ENCODE measurements at places on chromosomes 11 and 22.

- no peak for DNase-seq
These were observed 108.0 kb downstream of the SLC1A2 start for GRCh38 chr11:35311331-35311730.

DNA sequence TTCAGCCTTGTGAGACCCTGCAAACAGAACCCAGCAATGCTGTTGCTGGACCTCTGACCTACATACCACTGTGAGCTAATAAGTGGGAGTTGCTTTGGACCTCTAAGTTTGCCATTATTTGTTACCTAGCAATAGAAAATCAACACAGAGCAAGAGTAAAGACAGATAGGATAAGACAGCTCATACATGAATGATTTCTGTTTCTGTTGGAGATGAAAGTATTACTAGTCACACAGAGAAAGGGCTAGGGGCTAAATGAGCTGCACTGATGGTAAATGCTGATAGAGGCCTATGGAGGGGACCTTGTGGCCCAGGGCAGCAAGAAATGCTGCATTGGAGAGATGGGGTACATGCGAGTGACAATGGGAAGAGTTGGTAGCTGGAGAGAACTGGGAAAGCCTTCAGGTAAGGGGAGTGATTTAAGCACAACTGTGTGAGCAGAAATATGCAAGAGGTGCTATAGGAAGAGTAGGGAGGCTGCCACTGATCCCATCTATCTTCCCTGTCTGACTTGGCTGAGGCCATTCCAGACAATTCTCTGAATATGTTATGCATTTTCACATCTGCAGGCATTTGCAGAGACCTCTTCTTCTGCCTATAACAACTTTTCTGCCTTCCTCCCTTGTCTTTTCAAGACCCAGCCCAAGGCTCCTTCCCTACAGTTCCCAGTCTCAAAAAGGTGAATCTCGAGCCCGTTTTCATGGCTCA, 46.1 kb upstream of the SYN3 start:
- DNase-seq, result no peak

- DNase-seq, result no peak
These were observed 12.7 kb downstream of the LIPT2 start for GRCh38 chr11:74480688-74481417.

- no peak for DNase-seq
These were observed 562.0 kb downstream of the MN1 start for GRCh38 chr22:27239520-27239919.

GRCh38 chr11:19713196-19714021, 772 bp downstream of the NAV2 start:
- DNase-seq, result no peak

- DNase-seq, result no peak
These were observed 58.1 kb upstream of the CEP295 start for GRCh38 chr11:93603225-93604007.

- DNase-seq, result no peak
These were observed 45.9 kb upstream of the ARFGAP3 start for GRCh38 chr22:42902875-42903510.

DNA sequence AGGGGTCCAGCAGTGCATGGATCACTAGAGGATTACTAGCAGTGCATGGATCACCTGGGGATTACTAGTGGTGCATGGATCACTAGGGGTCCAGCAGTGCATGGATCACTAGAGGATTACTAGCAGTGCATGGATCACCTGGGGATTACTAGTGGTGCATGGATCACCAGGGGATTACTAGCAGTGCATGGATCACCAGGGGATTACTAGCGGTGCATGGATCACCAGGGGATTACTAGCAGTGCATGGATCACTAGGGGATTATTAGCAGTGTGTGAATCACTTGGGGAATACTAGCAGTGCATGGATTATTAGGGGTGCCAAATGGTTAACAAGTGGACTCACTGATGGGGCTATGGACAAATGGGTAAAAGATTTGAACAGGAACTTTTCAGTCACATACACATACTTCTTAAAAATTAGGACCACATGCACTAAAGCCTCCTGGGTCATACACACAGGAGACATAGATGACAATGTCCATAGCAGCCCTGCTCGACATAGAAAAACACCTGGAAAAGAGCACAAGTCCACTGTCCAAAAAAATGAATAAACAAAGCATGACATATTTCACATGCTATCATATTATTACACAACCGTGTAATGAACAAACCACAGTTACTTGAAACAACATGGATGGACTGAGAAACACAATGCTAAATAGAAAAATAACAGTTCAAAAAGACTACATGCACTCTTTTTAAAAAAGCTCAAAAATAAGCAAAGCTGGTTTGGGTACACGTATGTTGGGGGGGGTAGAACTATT, 109.8 kb downstream of the CD44 start:
- no peak for DNase-seq

DNA sequence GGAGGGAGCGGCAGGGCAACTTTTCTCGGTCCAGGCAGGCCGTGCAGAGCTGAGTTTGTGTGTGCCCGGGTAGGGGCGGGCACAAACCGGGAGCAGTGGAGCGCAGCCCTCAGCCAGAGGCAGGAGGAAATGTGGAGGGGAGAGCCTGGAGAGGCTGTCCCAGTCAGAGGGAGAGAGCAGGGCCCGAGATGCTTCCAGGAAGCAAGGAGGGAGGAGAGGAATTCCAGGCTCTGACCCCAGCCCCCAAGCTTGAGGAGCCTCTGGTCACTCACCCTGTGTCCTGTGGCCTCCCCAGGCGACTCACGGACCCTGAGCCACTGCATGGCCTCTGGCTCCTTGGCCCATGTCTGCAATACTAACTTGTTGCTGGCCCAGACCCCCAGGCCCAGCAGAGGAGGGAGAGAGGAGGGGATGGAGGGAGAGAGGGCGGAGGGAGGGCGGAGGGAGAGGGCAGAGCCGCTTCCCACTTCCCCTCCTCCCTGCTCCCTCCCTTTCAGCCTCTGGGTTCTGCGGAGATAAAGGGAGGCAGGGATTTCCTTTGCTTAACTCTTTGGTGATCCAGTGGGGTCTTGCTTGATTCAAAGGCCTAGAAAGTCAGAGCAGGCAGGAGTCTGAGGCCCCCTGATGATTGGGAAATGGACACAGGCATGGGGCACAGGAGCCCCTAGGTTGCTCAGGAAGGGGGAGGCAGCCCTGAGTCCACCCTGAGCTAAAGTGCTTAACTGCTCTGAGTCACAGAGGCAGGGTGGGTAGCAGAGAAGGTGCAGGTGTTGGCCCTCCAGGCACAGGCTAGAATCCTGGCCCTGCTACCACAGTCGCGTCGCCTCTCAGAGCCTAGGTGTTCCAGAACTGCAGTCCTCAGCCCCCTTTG, at the start of gene C1QTNF6:
TSS of gene C1QTNF6 (minus strand) at position 357 of the 871 bp plus-strand sequence. CDS start at position 323, 34 bp downstream.
- no peak for DNase-seq

- peak; percentile 25 for DNase-seq
These were observed 24.8 kb downstream of the APOL5 start for GRCh38 chr22:35742342-35743100.

- DNase-seq, result peak; percentile 40
These were observed 18.8 kb downstream of the PRPF19 start for GRCh38 chr11:60887556-60887955.

- no peak for DNase-seq
These were observed 422 bp downstream of the GLB1L2 start for GRCh38 chr11:134332189-134332631.

GRCh38 chr22:34943830-34944229, 122.1 kb upstream of the ISX start:
- no peak for DNase-seq

DNA sequence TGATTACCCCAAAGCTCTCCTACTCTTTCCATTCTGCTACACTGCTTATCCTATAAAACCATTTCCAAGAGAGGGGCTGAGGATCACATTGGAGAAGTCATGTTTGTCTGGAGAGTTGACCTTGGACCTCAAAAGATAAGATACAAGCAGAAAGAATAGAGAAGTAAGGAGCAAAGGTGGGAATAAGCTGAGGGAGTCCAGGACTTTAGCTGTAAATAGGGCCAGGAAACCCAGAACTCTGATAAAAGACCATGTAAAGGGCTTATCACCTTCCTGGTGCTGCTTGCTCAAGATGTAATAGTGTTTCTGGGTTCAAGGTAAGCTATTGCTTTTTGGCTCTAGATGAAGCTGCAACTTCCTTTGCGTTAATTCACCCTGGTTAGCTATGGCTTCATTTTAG, 32.8 kb upstream of the CCDC90B start:
- DNase-seq, result no peak

- no peak for DNase-seq
These were observed 11.6 kb upstream of the OOSP4B start for GRCh38 chr11:60005360-60005759.

DNA sequence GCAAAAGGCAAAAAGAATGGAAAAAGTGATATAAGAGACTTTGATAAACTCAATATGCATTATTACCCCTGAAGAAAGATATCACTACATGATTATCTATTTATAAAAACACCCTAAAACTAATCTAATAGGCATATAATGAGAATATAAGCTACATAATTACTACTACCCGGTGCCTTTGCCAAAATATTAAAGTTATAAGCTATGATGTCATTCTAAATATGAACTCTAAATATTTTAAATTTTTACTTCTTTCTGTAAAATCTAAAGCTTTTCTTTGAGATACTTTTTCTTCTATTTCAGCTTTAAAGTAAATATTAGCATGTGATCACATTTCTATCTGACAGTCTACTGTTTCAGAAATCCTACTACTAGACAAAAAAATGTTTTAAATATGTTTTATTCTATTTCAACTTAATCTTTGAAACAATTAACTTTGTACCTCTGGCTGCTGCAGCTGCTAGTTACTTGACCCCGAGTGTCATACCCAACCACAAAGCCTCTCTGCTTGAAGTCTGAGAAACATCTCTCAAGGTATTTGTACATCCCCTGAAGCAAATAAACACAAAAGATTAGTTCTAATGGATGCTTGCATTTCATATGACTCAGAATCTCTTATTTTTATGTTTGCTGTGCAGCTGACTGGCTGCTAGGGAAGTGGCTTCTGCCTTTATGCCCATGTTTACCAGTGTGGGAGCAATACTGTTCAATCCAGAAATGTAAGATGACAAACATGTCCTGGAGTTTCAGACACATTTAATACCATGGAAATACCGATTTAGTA, 26.8 kb downstream of the PGM2L1 start:
- DNase-seq, result no peak

- no peak for DNase-seq
These were observed 4.9 kb downstream of the DENND5A start for GRCh38 chr11:9259981-9260837.

- DNase-seq, result no peak
These were observed 16.0 kb downstream of the RRP8 start for GRCh38 chr11:6587360-6587953.

DNA sequence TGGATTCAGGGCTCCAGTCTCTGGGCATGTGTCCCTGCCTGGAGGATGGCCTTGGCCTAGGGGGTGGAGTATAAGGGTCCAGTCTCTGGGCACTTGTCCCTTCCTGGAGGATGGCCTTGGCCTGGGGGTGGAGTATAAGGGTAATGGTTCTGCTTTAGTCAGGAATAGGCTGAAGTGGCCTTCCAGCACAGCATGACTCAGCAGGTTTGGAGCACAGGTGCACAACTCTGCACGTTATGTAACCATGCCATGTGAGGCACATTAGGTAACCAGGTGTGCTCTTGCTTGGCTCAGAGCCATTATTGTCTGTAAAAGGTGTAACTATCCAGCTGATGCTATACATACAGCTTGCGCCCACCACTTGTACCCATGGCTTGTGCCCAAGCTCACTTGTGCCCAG, 48.4 kb upstream of the POLD3 start:
- DNase-seq, result no peak

DNA sequence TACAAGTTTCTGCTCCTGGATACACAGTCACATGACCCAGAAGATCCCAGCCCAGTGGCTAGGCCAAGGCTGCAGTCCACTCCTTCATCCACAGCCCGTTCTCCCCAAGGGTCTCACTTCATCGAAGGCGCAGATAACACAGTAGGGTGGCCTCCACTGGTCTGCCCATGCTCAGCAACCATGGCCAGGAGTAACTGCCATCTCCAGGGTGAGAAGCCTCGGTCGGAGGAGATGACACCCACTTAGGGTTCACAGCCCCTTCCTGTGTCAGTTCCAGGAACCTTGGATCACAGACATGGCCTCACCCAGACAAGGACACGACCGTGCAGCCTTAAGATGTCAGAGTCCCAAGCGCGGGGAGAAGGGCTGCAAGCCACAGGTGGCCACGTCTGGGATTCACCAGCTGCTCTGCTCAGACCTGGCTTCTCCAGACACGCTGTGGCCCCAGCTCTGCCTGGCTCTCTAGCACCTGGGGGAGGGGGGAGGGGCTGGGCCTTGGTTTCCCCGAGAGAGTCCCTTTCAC, 2.6 kb downstream of the BET1L start:
- DNase-seq, result no peak

DNA sequence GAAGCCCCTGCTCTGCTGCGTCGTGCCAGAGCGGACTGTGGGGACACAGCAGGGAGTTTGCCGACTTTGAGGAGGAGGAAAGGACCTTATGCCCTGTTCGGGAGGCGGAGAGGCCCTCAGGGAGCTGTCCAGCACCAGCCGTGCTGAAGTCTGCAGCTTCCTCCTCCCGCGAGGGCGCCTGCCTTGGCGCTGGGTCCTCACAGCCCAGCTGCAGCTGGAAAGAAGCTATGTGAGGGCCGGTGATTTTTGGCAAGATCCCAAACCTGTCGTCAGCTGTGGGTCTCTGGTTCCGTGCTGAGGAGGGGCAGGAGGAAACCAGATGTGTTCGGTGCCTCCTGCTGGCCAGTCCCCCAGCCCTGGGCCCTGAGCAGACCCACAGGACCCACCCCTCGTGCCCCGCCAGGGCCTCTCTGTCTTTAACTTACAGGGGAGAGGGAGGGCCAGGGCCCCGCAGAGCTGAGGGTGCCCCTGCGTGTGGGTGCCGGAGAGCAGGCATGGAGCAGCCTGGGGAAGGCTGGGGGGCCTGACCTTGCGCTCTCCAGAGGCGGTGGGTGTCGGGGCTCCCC, 12.0 kb downstream of the BRSK2 start:
- no peak for DNase-seq

DNA sequence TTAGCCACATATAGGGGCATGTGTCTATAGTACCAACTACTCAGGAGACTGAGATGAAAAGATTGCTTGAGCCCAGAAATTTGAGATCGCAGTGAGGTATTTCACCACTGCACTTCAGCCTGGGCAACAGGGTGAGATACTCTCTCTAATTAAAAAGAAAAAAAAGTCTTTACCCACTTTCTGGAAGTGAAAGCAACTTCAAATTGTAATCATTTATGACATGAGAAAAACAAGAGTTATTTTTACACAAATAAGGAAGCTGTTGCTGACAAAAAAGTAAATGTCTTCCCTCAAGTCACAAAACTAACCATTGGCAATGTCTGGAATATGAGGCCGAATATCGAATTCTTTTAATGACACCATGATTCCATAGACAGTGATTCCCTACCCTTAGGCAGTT, 71.4 kb downstream of the GLYATL1 start:
- no peak for DNase-seq
